WTC11 (cell line): ENCODE measurements at places on chromosomes 12 and 14. TPM values are rescaled to one million over a fixed set of nuclear protein-coding genes. Genes with fewer than 3 reads are reported as not detected.

UNG gene
- total RNA-seq, result 125 to 135 TPM (median 127 TPM) in 3 replicates

DEPDC4 gene
- 4.4 to 5.5 TPM (median 5.5 TPM) in 3 replicates for total RNA-seq

KMT2D gene
- 100 to 104 TPM (median 101 TPM) in 3 replicates for total RNA-seq

FAM186B gene
- total RNA-seq, result 0.16 to 0.39 TPM (median 0.21 TPM) in 3 replicates

ABCB9 gene
- total RNA-seq, result 4.8 to 6.3 TPM (median 5.8 TPM) in 3 replicates

KRT79 gene
- not detected in 3 replicates for total RNA-seq

MBIP gene
- total RNA-seq, result 18.1 to 19.5 TPM (median 18.4 TPM) in 3 replicates

PLEKHA5 gene
- 53.4 to 61.1 TPM (median 57.1 TPM) in 3 replicates for total RNA-seq

DIO2 gene
- 0.02 to 0.04 TPM (median 0.02 TPM) in 3 replicates for total RNA-seq

LRRC10 gene
- total RNA-seq, result not detected in 3 replicates

HOTAIR gene
- not detected in 3 replicates for total RNA-seq

DNA sequence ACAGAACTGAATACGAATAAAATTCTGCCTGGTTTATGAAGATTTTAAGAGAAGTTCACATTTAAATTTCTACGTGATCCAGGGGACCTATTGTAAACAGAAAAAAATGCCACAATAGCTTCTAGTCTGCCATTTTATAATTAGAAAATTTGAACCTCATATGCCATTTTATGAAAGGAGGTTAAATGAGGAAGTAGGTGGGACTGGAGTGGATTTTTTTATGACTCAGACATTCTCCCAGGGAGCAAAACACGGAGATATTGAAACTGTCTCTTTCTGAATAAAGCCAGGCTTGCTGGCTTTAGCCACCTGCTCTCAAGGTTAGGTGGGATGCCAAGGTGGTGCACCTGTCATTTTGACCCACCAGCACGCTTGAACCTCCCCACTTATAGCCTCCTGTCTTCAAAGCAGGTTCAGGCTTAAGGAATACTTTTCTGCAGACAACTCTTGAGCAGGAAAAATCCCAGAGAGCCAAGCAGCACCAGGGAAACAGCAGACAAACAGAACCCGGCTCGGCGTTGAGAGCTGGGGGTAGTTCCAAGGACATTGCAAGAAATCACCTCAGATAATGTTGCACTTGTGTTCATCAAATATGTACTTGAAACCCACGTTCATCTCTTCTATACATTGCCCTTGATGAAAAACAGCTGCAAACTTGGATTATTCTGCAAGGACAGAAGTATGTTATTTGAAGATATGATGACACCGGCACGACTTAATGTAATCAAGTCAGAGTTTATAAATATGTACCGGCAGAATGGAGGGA, 203.7 kb downstream of the PPM1H start:
- H3K27me3 ChIP-seq, result no peaks in the 10 kb centered on the region
- peaks cover 37% of the 10 kb centered on the region for H3K4me1 ChIP-seq
- no peak overlapping the region for H3K4me3 ChIP-seq
- DNase-seq, result no peak
- H3K27ac ChIP-seq, result peak overlapping the region; percentile 10
- peaks cover 7% of the 10 kb centered on the region for H3K36me3 ChIP-seq

- DNase-seq, result no peak
- no peak overlapping the region for H3K27ac ChIP-seq
- peak overlapping the region; percentile 62 for H3K4me3 ChIP-seq
- peaks cover 12% of the 10 kb centered on the region for H3K36me3 ChIP-seq
Measured at GRCh38 chr12:64779354-64779974, 20.3 kb upstream of the GNS start.

- no peak for DNase-seq
- H3K4me3 ChIP-seq, result no peak overlapping the region
- peaks cover 25% of the 10 kb centered on the region for H3K4me1 ChIP-seq
- no peaks in the 10 kb centered on the region for H3K36me3 ChIP-seq
Measured at GRCh38 chr14:101839236-101839635, 77.7 kb downstream of the PPP2R5C start.

- peaks cover 20% of the 10 kb centered on the region for H3K27me3 ChIP-seq
- H3K36me3 ChIP-seq, result no peaks in the 10 kb centered on the region
- H3K27ac ChIP-seq, result no peak overlapping the region
- no peak for DNase-seq
- no peak overlapping the region for H3K4me3 ChIP-seq
- H3K4me1 ChIP-seq, result peaks cover 17% of the 10 kb centered on the region
Measured at GRCh38 chr12:49776858-49777257, 35.5 kb downstream of the TMBIM6 start.

DNA sequence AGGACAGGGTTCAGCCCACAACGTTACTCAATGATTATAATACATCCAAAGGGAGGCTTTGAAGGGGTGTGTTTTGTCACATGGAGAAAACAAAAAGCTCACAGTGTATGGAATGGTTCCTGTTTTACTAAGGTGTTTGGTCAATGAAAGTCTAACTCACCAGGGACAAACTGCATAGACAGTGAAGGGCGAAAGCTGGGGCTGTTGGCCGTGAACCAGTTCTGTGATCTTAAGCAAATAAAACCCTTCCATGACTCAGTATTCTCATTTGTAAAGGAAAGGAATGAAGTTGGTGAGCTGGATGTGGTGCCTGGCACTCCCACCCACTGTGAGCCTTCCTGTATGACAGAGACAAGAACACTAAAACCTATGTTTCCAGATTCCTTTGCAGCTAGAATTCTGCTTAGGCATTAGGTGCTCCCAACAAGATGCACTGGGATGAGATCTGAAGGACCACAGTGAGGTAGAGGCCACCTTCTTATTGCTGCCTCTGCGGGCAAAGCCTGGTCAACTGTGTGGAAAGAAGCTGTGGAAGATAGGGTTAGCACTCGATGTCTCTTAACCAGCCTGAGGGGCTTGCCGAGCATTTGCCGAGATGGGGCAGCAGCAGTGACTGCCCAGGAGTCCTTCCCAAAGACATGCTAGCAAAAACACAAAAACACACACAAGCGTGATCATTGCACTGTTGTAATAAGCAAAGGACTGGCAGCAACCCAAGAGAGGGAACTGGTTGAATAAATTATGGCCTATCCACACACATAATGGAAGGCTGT, 48.5 kb downstream of the VCPKMT start:
- H3K4me1 ChIP-seq, result peaks cover 4% of the 10 kb centered on the region
- no peaks in the 10 kb centered on the region for H3K27me3 ChIP-seq
- H3K27ac ChIP-seq, result no peak overlapping the region
- H3K36me3 ChIP-seq, result no peaks in the 10 kb centered on the region
- no peak for DNase-seq
- H3K4me3 ChIP-seq, result no peak overlapping the region

DNA sequence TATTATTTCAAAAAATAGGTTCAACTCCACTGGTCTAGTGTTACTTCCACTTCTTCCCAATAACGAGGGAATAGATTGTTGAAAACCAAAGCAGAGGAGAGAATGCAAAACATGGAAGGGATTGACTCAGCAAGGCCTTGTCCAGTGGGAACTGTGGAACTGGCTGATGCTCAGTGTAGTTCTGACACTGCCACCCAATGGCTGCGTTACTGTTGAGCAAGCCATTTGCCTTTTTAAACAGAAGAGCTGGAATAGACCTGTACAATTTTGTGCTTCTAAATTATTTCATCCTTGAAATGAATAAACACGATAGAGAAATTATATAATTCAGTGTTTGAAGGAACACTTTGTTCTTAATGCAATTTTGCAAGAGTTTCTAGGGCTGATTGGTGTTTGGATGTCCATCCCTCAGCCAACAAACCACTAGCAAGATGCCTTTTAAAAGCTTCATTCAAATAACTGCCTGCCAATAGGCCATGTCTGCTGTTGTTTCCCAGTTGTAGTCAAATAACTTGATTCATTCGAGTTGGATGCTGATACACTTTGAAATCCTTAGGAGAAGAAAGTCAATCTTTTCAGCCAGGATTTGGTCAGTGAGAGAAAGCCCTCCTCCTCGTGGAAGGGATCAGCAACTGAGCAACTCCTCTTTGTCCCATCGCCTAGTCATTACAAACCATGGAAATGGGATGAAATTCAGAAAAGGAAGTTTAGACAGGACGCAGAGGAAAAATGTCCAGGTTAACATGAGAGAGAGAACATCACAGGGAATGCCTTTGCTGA, 7.3 kb upstream of the MGP start:
- no peaks in the 10 kb centered on the region for H3K36me3 ChIP-seq
- no peak overlapping the region for H3K4me3 ChIP-seq
- peaks cover 21% of the 10 kb centered on the region for H3K4me1 ChIP-seq
- DNase-seq, result no peak

- DNase-seq, result no peak
- peaks cover 3% of the 10 kb centered on the region; the same call in 1 of the 2 replicates for H3K27me3 ChIP-seq
- H3K4me1 ChIP-seq, result no peaks in the 10 kb centered on the region
- peaks cover 43% of the 10 kb centered on the region for H3K36me3 ChIP-seq
Measured at GRCh38 chr12:64137117-64137516, 85.0 kb downstream of the KICS2 start.

- H3K4me1 ChIP-seq, result peaks cover 17% of the 10 kb centered on the region
- no peak overlapping the region for H3K27ac ChIP-seq
- H3K4me3 ChIP-seq, result no peak overlapping the region
- no peaks in the 10 kb centered on the region for H3K36me3 ChIP-seq
Measured at GRCh38 chr14:42944284-42944683, 1337.6 kb downstream of the LRFN5 start.

- no peak for DNase-seq
- H3K27ac ChIP-seq, result no peak overlapping the region
- no peaks in the 10 kb centered on the region for H3K4me1 ChIP-seq
- peaks cover 74% of the 10 kb centered on the region for H3K36me3 ChIP-seq
- no peaks in the 10 kb centered on the region for H3K27me3 ChIP-seq
Measured at GRCh38 chr14:61780125-61780524, 17.9 kb downstream of the SNAPC1 start.

- H3K27me3 ChIP-seq, result no peaks in the 10 kb centered on the region
- H3K27ac ChIP-seq, result no peak overlapping the region
- DNase-seq, result peak; percentile 3
- peaks cover 3% of the 10 kb centered on the region; the same call in 1 of the 2 replicates for H3K4me1 ChIP-seq
- H3K36me3 ChIP-seq, result peaks cover 36% of the 10 kb centered on the region
Measured at GRCh38 chr14:101010293-101010692, 106.8 kb upstream of the RTL1 start.

- peaks cover 15% of the 10 kb centered on the region for H3K36me3 ChIP-seq
- no peaks in the 10 kb centered on the region for H3K27me3 ChIP-seq
- no peak overlapping the region for H3K4me3 ChIP-seq
- peaks cover 15% of the 10 kb centered on the region for H3K4me1 ChIP-seq
- no peak for DNase-seq
Measured at GRCh38 chr12:105218434-105218833, 17.5 kb downstream of the APPL2 start.

DNA sequence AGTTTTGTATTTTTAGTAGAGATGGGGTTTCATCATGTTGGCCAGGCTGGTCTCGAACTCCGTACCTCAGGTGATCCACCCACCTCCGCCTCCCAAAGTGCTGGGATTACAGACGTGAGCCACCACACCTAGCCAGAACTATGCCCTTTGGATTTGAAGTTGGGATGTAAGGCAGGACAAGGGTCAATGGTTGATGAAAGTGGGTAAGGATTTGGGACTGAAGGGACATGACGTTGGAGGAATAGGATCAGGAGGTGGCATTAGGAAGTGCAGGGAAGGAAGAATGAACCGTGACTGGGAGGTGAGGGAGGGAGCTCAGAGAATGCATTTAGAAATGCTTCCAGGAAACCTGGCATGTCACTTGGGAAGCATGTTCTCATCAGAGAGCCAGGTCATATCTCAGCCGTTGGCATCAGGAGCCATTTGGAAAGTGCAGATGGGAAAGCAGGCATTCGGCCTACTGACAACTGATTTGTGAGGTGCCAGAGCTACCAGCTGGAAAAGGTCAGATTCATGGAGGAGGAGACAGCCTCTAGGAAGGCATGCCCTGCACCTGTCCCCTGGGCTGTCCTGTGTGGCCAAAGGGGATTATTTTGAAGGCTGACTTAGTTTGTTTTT, 2.2 kb downstream of the CRADD start:
- H3K27me3 ChIP-seq, result no peaks in the 10 kb centered on the region
- no peak for DNase-seq
- H3K36me3 ChIP-seq, result peaks cover 7% of the 10 kb centered on the region; the same call in 1 of the 2 replicates
- peaks cover 48% of the 10 kb centered on the region for H3K4me1 ChIP-seq
- peak overlapping the region; percentile 93 for H3K4me3 ChIP-seq

DNA sequence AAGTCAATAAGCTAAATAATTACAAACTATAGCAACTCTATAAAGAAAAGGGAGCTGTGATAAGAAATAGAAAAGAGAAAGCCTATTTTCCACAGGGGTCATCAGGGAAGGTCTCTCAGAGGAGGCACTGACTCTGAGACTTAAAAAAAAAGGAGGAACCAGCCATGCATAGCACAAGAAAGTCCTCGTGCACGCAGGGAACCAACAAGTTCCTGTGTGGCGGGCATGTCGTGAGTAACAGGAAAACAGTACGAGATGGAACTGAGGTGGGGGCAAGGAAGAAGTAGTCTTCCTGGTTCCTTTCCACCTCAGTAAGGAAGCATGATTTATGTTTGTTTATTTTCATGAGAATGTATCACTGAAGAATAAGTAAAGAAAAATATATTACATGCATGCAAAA, 367.0 kb upstream of the TMEM132C start:
- H3K4me3 ChIP-seq, result no peak overlapping the region
- H3K36me3 ChIP-seq, result peaks cover 67% of the 10 kb centered on the region
- H3K27me3 ChIP-seq, result peaks cover 7% of the 10 kb centered on the region; the same call in 1 of the 2 replicates
- peaks cover 4% of the 10 kb centered on the region; the same call in 1 of the 2 replicates for H3K4me1 ChIP-seq

GRCh38 chr12:41992692-41993215, 151.9 kb downstream of the GXYLT1 start:
- no peak overlapping the region for H3K27ac ChIP-seq
- no peak for DNase-seq
- no peaks in the 10 kb centered on the region for H3K27me3 ChIP-seq

DNA sequence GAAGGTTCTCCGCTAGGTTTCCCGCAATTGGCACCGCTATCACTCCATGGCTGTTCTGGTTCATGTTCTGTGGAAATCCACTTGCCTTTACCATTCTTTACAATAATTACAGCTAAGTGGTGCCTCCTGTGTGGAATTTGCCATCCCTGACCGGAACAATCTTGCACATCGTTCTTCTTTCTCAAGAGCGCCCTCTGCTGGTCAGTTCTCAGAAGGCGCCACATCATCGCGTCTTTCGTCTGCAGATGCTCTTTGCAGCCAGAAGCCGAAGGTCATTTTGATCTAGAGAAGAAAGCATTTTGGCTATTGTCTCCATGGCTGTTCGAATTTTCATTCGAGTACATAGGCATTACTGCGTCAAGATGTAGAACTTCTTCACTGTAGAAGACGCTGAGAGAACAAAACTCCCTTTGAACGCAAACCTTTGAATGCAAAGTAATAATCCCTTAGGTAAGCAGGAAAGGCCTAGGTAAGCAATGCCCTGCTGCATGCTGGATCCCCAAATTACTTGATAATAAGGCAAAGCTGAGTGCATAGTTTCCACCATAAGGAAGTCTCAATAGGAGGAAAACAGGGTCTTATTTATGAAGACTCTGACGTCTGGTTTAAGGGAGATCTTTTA, 10.1 kb upstream of the RTRAF start:
- no peak overlapping the region for H3K4me3 ChIP-seq
- no peak overlapping the region for H3K27ac ChIP-seq
- peak; percentile 87 for DNase-seq
